ENCODE measurements at places on chromosomes 7 and 10.

DNA sequence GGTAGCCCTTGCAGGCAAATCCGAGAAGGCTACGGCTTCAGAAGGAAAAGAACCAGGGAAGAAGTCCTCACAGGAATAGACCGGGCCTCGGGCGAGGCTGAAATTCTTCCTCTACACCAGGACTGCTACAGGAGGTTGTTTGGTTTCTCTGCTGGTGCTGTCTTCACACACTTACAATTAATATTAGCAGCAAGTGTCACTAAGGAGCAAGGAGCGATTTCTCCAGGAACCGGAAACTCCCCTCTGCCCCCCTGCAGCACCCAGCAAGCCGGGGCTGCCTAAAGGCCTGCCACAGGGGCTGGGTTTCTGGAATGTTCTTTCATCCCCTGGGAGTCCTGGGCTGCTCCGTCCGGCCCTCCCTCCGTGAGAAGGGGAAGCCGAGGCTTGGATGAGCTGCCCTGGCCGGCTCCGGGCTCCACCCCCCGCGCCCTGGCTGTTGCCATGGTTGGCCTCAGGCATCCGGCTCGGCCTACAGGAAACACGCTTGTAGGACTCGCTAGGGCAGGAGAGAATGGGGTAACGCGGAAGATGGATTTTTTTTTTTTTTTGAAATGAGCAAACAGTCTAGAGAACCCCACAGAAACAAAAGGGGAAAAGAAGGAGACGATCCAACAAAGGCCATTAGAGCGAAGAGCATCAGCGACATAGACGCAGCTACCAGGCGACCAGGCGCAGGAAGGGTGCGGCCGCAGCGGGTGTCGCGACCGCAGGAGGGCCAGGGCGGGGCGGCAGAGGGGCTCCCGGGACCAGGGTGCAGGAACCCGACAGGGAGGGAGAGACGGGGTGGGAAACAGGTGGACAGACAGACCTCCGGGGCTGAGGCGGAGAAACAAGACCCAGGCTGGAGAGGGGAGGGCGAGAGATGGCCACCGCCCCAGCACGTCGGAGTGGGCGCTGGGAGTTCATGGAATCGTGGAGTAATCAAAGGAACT, 33.0 kb downstream of the EN2 start:
- DNase-seq, result peak; percentile 34

- DNase-seq, result no peak
Observed at GRCh38 chr7:147173883-147174282, 1057.3 kb downstream of the CNTNAP2 start.

GRCh38 chr7:42661312-42661711, 250.6 kb downstream of the C7orf25 start:
- DNase-seq, result no peak

GRCh38 chr7:20798694-20799121, 12.0 kb upstream of the SP8 start:
- DNase-seq, result no peak

- no peak for DNase-seq
Observed at GRCh38 chr10:3745521-3745920, 39.5 kb downstream of the KLF6 start.

GRCh38 chr7:106721816-106722785, 61.1 kb upstream of the CCDC71L start:
- no peak for DNase-seq

DNA sequence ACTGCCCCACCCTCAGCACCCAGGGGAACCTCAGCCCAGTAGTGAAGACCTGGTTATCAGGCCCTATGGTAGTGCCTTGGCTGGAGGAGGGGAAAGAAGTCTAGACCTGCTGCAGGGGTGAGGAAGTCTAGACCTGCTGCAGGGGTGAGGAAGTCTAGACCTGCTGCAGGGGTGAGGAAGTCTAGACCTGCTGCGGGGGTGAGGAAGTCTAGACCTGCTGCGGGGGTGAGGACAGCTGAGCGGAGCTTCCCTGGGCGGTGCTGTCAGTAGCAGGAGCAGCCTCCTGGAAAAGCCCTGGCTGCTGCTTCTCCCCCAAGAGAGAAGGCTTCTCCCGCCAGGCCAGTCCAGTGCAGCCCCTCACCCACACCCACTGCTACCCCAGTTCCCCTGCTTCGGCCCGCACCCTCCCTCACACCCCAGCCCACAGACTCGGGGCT, 6.3 kb downstream of the NOS3 start:
- DNase-seq, result no peak

- no peak for DNase-seq
Observed at GRCh38 chr10:78581133-78581694, 487.6 kb upstream of the ZMIZ1 start.

- DNase-seq, result no peak
Observed at GRCh38 chr7:42858570-42858969, 53.3 kb downstream of the C7orf25 start.

- DNase-seq, result no peak
Observed at GRCh38 chr7:30472081-30472783, 6.4 kb downstream of the NOD1 start.

DNA sequence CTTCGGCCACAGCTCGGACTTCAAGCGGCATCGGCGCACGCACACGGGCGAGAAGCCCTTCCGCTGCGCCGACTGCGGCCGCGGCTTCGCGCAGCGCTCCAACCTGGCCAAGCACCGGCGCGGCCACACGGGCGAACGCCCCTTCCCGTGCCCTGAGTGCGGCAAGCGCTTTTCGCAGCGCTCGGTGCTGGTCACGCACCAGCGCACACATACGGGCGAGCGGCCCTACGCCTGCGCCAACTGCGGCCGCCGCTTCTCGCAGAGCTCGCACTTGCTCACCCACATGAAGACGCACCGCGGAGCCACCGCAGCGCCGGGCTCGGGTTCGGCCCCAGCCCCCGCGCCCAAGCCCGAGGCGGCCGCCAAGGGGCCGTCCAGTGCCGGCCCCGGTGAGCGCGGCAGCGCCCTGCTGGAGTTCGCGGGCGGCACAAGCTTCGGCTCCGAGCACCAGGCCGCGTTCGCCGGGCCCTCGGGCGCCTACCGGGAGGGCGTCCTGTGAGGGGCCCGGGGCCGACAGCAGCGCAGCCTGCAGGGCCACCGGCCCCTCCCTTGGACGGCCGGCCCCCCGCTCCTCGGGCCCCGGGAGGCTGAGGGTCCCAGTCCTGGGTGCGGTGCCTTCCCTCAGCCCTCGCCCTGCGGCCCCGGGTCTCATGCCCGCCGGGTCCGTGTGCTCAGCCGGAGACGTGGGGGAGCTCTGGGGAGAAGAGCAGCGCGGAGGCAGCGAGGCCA, 17.2 kb downstream of the ZNF316 start:
- no peak for DNase-seq

GRCh38 chr10:23630885-23631284, 192.0 kb downstream of the OTUD1 start:
- no peak for DNase-seq

DNA sequence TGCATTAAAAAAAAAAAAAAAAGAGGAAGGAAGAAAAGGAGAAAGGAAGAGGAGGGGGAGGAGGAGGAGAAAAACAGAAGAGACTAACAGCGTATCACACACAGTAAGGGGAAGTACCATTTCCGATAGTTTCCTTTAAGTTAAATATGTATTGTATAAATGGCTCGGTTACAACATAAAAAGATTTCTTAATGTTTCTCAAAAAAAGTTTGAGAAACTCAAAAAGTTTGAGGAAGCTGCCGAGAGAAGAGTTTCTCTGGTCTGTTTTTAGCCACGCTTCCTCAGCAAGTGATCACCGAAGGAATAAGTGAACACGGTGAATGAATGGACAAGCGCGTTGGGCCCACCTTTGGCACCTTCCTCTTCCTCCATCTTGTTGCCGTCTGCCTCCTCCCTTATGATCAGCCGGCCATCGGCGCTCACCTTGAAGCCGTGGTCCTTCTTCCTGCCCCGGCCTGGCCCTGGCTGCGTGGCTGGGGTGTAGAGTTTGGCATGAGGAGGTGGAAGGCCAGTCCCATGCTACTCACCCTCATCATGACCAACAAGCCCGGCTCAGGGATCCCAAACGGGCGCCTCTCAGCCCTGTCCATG, 31.3 kb upstream of the FRAT2 start:
- no peak for DNase-seq

GRCh38 chr10:13352519-13352918, 4.4 kb upstream of the SEPHS1 start:
- DNase-seq, result no peak

GRCh38 chr7:5388273-5388901, 35.2 kb downstream of the TNRC18 start:
- no peak for DNase-seq

- no peak for DNase-seq
Observed at GRCh38 chr10:79060641-79061255, 8.0 kb upstream of the ZMIZ1 start.

DNA sequence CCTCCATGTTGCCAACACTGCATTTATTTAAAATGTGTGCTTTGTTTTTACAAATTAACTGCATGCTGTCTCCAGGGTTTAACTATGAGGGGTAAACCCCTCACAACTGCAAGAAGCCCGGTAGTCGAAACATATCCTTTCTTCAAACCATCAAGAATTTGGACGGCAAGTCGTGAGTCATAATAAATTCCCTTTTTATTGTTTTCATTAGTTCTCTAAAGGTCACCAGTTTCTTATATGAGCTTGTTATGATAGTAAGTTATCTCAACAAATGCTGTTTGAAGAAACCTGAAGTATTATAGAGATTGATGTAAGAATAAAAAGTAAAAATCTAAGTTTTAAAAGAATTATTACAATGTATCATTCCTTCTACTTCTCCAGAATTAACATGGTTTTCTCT, 12.2 kb upstream of the FIGNL1 start:
- DNase-seq, result no peak

- no peak for DNase-seq
Observed at GRCh38 chr10:63917363-63917762, 396.2 kb downstream of the REEP3 start.

GRCh38 chr7:105876964-105877601, 684 bp upstream of the ATXN7L1 start:
- no peak for DNase-seq
